A549 treated with AZD2906 at 1 μM for 4 hours (cell line): ENCODE measurements at places on chromosomes 5 and 9. TPM values are rescaled to one million over a fixed set of nuclear protein-coding genes. Genes with fewer than 3 reads are reported as not detected.

Gene ROPN1L
- total RNA-seq = 2.1 to 2.4 TPM (median 2.3 TPM) in 5 replicates

Gene CCDC171
- total RNA-seq = 0.31 to 0.40 TPM (median 0.33 TPM) in 5 replicates

Gene ZNF346
- 8.3 to 10.5 TPM (median 9.6 TPM) in 5 replicates for total RNA-seq

Gene CTXN3
- total RNA-seq = not detected in 5 replicates

Gene VCP
- total RNA-seq = 259 to 281 TPM (median 276 TPM) in 5 replicates

Gene ITK
- 0.05 to 0.32 TPM (median 0.08 TPM) in 5 replicates for total RNA-seq

Gene PCDHA1
- total RNA-seq = 0.14 to 0.26 TPM (median 0.22 TPM) in 5 replicates

Gene POU5F2
- 0.02 TPM in 1 of 5 replicates, not detected in the others for total RNA-seq

Gene PCSK1
- 0.27 to 0.34 TPM (median 0.29 TPM) in 5 replicates for total RNA-seq

Gene C9orf153
- total RNA-seq = 0.05 to 0.39 TPM (median 0.20 TPM) in 4 of 5 replicates, not detected in the other

Gene CRHBP
- total RNA-seq = 0.06 to 0.17 TPM (median 0.08 TPM) in 4 of 5 replicates, not detected in the other

Gene CYLC2
- not detected in 5 replicates for total RNA-seq

Gene NDFIP1
- 48.1 to 53.7 TPM (median 52.3 TPM) in 5 replicates for total RNA-seq

Gene PCDHGC5
- total RNA-seq = 0.02 to 0.03 TPM in 2 of 5 replicates, not detected in the others

Gene TEK
- 0.11 to 0.19 TPM (median 0.15 TPM) in 5 replicates for total RNA-seq

Gene IFNK
- total RNA-seq = 0.06 TPM in 1 of 5 replicates, not detected in the others

Gene MYOT
- 0.08 to 0.27 TPM (median 0.13 TPM) in 3 of 5 replicates, not detected in the others for total RNA-seq
